ENCODE measurements at places on chromosomes 16 and 17.

GRCh38 chr17:16027708-16028584 lies 28.3 kb downstream of the TTC19 start:
- DNase-seq, result peak; percentile 93

DNA sequence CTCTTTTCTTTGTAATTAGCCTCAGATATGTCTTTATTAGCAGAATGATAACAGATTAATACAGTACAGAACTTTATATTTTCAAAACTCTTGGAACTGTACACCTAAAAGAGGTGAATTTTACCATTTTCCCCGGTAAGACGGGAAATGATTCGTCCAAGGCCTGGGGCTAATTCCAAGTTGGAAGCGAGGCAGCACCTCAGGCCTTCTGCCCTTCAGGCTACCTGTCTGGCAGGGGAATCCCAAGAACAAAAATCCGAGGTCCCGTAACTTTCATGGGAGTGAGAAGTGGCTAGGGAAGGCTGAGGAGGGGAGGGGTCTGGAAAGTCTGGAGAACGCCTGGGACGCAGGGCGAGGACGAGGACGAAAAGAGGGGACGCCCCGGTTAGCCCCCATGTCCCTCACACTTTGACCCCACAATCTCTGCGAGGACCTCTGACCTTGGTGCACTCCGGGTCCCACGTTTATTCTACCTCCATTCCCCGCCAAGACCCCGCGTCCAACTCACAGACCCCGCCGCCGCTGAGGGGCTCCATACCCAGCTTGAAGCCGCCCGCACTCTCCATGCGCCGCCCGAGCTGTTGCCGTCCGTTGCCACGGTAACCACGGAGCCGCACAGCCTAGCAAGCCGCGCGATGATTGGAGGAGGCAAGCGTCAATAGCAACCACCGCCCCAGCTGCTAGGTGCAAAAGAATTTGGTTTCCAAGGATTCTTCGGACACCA lies at the start of gene HYDIN:
HYDIN (minus strand) TSS at position 601 of the 724 bp plus-strand sequence. CDS start 43,827 bp downstream, outside the sequence.
- peak; percentile 24 for DNase-seq

- no peak for DNase-seq
Measured at GRCh38 chr16:582614-583331, 7.1 kb upstream of the RAB40C start.

DNA sequence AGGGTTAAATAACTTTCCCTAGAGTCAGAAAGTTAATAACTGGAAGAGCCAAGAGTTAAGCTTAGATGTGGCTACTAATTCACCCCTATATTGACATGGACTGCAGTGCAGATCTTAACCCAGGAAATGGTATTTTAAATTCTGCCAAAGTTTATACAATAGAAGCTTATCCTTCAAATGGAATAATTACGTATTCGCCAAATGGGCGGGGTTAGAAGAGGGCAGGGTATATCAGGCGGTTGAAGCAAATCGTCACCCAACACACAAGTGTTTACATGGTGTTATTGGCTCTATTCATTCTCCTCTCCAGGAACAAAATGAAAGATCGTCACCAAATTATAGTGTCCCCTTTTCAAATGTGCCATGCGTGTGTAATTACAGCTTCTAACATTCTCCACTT lies 182.7 kb downstream of the PRKCB start:
- no peak for DNase-seq

- no peak for DNase-seq
Measured at GRCh38 chr17:48024149-48025039, 13.2 kb downstream of the COPZ2 start.

DNA sequence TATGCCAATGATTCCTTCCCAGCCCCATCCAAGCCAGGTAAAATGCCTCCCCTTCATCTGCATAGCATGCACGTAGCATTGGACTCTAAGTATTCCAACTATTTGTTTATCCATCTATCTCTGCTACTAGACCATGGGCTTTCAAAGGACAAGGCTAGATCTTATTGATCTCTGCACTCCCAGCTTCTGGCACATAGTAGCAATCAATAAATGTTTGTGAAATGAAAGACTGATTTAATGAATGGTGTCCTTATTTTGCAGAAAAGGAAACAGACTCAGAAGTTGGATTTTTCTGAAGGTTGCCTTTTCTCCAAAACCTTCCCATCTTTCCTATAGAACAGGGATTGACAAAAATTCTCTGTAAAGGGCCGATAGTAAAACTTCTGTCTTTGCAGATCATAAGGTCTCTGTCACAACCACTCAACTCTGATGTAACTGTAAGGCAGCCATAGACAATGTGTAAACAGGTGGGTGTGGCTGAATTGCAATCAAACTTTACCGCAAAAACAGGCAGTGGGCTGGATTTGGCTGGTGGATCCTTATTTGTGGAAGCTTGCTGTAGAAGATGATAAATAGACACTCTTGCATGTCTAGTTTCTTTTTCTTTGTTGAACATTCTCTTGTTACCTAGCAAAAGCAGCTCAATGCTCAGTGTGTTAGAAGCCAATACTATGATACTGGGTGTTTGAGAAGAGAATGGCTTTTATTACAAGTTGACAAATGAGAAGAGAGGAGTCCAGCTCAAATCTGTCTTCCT lies 7.6 kb upstream of the CMTR2 start:
- DNase-seq, result no peak

GRCh38 chr17:13067629-13068303 lies 49.9 kb upstream of the ELAC2 start:
- DNase-seq, result no peak

GRCh38 chr17:74280093-74280513 lies 6.1 kb downstream of the DNAI2 start:
- no peak for DNase-seq

DNA sequence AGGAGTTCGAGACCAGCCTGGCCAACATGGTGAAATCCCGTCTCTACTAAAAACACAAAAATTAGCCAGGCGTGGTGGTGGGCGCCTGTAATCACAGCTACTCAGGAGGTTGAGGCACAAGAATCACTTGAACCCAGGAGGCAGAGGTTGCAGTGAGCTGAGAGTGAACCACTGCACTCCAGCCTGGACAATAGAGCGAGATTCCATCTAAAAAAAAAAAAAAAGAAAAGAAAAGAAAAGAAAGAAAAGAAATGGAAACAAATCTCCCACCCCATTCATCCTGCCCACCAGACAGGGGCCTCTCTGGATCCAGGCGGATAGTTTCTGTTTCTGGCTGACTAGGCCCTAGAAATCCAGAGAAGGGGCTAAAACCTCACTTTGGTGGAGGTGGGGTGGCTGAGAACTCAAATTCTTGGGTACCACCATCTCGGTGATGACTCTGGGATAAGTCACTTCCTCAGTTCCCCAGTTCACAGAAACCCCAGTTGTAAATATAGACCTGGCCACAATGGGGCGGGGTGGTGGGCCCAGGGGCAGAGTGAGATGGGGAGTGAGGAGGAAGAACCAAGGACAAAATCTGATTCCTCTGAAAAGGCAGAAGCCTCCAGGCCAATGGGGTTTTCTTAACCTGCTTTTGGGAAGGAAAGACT lies 22.2 kb downstream of the SOCS1 start:
- no peak for DNase-seq

- DNase-seq, result no peak
Measured at GRCh38 chr16:78500659-78501270, 401.3 kb downstream of the WWOX start.

Measured in astrocyte of the spinal cord (primary cell).